ENCODE measurements at places on chromosomes 7 and 10. TPM values are rescaled to one million over a fixed set of nuclear protein-coding genes. Genes with fewer than 3 reads are reported as not detected.

DNA sequence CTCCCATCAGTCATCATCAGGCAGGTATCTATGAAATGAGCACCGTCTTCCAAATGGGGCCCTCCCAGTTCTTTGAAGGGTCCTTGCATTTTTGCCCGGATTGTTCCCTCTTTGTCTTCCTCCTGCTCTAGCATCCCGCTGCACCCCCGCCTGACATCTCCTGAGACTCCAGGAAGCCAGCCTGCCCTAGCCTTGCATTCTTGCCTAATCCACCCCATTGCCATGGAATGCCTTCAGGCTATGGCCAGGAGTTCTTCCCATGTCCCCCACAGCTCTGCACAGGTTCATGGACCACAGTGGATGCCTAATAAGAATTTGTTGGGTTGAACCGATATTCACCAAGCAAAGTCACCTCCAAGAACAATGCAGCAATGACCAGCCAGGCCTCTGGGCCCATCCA lies 62.1 kb downstream of the ZMIZ1 start:
- H3K27me3 ChIP-seq: no peaks in the 10 kb centered on the region
- H3K4me1 ChIP-seq: peaks cover 13% of the 10 kb centered on the region
- no peak for DNase-seq
- peak overlapping the region; percentile 94 for H3K27ac ChIP-seq

- H3K4me1 ChIP-seq: peaks cover 14% of the 10 kb centered on the region
- no peaks in the 10 kb centered on the region for H3K27me3 ChIP-seq
- peaks cover 16% of the 10 kb centered on the region for H3K36me3 ChIP-seq
- peak overlapping the region; percentile 81 for H3K27ac ChIP-seq
- no peak for DNase-seq
Observed at GRCh38 chr7:75879771-75880184, 944 bp downstream of the RHBDD2 start.

- H3K36me3 ChIP-seq: peaks cover 12% of the 10 kb centered on the region
- H3K27me3 ChIP-seq: no peaks in the 10 kb centered on the region
- no peak for DNase-seq
- peak overlapping the region; percentile 99 for H3K4me3 ChIP-seq
Observed at GRCh38 chr10:97427571-97428179, 1.7 kb downstream of the PGAM1 start.

DNA sequence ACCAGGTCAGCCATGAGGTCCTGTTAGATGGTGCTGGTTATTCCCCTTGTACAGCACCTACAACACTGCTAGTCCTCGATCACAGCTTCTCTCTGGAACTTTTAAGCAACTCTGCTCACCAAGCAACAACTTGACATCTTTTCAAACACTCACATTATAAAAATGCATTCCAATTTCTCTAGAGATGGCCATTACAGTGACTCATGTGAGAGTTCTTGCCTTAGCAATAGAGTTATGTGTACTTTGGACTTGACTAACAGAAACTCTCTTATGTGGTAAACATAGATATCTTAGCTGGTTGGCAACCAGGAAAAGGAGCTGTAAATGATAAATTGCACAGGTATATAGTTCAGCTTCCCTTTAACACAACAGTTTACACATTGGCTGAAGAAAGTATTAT lies 122.2 kb downstream of the PDE1C start:
- DNase-seq: no peak
- H3K27me3 ChIP-seq: no peaks in the 10 kb centered on the region
- H3K4me3 ChIP-seq: no peak overlapping the region
- no peaks in the 10 kb centered on the region for H3K36me3 ChIP-seq

DNA sequence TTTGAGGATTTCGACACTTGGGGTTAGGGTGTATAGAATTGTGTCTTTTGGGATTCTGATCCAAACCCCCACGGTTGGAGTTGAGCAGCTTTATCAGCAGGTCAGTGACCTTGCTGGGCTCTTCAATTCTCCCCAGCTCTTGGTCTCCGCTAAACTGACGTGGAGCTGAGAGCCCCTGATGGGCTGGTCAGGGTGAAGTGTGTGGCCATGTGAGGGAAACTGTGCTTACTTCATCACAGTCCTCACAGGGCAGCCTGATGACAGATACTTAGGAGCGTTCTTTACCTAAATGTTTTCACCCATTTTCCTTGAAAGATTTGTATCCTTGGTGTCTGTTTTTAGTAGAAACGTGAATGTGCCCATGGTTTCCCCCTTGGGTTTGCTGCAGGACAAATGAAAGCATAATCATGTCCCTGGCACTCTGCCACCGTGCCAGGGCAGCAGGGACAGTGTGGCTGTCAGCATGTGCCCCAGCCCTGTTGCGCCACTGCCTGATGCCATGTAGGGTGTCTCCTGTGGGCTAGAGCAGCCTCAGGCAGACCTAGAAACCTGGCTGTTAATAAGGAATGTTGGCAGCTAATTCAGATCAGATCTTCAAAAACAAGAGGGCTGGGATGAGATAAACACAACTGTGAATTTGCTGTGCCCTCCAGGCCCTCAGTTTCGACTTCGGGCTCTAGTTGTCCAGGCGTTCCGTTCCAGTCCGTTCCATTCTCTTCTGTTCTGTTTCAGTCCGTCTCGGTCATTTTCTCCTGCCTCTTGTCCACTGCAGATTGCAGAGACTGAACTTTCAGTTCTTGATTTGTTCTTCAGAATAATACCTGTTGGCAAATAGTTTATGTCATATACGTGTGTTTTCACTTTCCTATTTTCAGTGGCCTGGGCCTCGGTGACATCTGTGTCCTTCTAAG lies 96.8 kb downstream of the TRRAP start:
- H3K27me3 ChIP-seq: no peaks in the 10 kb centered on the region
- H3K36me3 ChIP-seq: peaks cover 100% of the 10 kb centered on the region
- DNase-seq: peak; percentile 79
- no peak overlapping the region for H3K4me3 ChIP-seq
- no peaks in the 10 kb centered on the region for H3K4me1 ChIP-seq
- peak overlapping the region; percentile 68 for H3K27ac ChIP-seq

DNA sequence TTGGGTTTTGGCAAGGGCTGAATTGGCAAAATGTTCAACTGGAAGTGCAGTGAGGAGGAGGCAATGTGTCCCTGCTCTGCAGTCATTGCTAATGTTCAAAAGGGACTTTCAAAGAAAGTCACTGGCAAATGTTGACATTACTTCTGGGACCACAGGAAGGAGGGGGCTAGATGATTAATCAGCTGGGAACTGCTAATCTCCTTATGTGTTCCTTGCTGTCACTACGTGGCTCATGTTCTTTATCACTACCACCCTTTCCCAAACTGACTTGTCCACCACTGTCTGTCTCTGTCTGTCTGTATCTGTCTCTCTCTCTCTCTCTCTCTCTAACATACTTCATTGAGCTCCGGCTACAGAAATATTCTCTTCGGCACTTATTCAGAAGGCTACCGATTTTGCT lies 86.9 kb upstream of the MTPN start:
- no peaks in the 10 kb centered on the region for H3K36me3 ChIP-seq
- H3K27me3 ChIP-seq: no peaks in the 10 kb centered on the region
- DNase-seq: no peak
- no peak overlapping the region for H3K4me3 ChIP-seq

GRCh38 chr10:34078745-34079470 lies 736.2 kb downstream of the PARD3 start:
- peak; percentile 76 for DNase-seq
- no peaks in the 10 kb centered on the region for H3K27me3 ChIP-seq
- no peak overlapping the region for H3K4me3 ChIP-seq
- H3K36me3 ChIP-seq: no peaks in the 10 kb centered on the region
- peaks cover 12% of the 10 kb centered on the region for H3K4me1 ChIP-seq
- H3K27ac ChIP-seq: peak overlapping the region; percentile 70

DNA sequence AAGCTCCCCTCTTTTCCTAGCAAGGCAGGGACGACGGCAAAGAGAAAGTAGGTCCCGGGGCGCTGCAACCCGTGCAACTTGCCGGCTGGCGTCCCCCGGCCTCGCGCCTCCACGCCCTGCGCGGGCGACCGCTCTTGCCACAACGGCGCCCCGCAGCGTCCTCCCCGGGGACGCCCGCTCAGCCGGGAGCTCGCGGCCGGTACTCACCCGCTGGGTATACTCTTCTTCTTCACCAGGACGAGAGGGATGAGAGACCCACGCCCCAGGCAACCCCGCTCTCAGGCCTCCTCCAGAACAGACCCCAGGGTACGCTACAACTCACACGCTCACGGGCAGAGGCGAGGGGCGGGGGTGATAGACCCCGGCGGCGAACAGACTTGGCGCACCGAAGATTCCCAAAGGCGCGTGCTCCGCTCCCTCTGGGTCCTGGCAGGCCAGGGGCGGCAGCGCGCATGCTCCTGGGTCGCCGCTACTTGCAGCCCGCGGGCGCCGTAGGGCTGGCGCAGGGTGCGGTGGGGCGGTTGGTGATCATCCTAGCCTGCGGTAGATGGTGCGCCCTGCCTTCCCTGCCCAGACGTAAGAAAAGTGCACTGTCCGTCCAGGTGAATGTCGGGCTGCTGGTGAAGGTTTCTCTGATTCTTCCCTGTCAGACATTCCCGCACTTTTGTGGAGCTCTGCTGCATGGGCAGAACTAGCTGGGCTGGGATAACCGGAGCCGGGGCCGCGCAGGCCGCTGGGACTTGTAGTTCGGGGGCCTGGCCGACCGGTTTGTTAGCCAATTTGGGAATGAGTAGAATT lies at the start of gene CC2D2B:
Gene CC2D2B (plus strand): TSS at position 520 of the 798 bp plus-strand sequence. CDS start 3,349 bp downstream, outside the sequence.
- H3K4me3 ChIP-seq: peak within 1 kb of the TSS; percentile 47
- peak within 1 kb of the TSS; percentile 69 for H3K27ac ChIP-seq
- H3K4me1 ChIP-seq: no peaks in the 10 kb centered on the region
- H3K36me3 ChIP-seq: no peaks in the 10 kb centered on the region
- no peaks in the 10 kb centered on the region for H3K27me3 ChIP-seq

- H3K27ac ChIP-seq: no peak overlapping the region
- no peaks in the 10 kb centered on the region for H3K27me3 ChIP-seq
- no peaks in the 10 kb centered on the region for H3K36me3 ChIP-seq
- no peak overlapping the region for H3K4me3 ChIP-seq
- H3K4me1 ChIP-seq: no peaks in the 10 kb centered on the region
- no peak for DNase-seq
Observed at GRCh38 chr7:123945938-123946337, 20.9 kb downstream of the SPAM1 start.

DNA sequence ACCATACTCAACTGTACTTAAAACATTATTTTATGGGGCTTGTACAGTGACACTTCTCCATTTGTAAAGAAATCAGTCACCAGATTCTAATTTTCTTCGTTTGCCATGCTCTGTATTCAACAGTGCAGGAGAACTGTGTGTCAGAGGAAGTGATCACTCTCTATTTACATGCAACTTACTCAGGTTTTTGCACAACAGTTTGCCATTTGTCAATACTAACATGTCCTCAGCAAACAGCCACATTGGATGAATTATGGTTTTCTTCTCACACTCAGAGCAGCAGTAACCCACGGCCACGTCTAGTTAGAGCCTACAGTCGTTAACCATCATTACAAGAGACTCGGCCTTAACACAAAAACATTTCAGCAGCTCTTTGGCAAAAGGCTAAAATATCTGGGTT lies 69.2 kb upstream of the SP4 start:
- no peaks in the 10 kb centered on the region for H3K36me3 ChIP-seq
- no peak overlapping the region for H3K27ac ChIP-seq
- no peaks in the 10 kb centered on the region for H3K4me1 ChIP-seq

- H3K36me3 ChIP-seq: no peaks in the 10 kb centered on the region
- DNase-seq: no peak
- H3K4me1 ChIP-seq: peaks cover 72% of the 10 kb centered on the region
- no peak overlapping the region for H3K4me3 ChIP-seq
- no peaks in the 10 kb centered on the region for H3K27me3 ChIP-seq
Observed at GRCh38 chr7:28698840-28699239, 259.3 kb downstream of the TRIL start.

Gene CRHR2
- 0.06 TPM for polyA plus RNA-seq
